ENCODE measurements at places on chromosomes 4 and X. TPM values are rescaled to one million over a fixed set of nuclear protein-coding genes. Genes with fewer than 3 reads are reported as not detected.

COL4A6 gene
- 0.21 TPM for total RNA-seq

DNA sequence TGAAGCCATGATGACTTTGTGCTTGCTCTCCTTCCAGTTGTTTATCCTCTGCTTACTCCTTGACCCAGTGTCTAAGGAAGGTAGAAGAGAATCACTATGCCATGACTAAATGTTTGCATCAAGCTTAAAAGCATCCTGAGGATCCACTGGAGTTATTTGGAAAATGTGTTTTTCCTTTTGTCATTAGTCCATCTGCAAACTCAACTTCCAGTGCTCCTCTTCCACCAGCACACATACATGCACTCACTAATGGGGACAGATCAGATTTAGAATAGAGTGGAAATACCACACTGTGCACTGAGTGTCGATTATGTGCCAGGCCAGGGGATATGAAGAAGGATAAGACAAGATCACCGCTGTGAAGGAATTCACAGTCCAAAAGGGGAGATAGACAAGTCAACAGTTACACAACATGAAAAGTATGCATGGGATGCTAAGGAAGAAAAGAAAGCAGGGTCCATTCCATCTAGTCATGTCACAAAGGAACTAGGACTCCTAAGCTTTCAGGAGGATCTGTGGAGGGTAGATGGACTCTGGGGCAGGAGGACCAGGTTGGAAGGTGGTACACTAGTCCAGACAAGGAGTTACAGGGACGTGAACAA is 1.9 kb downstream of the OCIAD2 start:
- no peak for DNase-seq

GRCh38 chr4:123564758-123565346 is 168.3 kb downstream of the SPRY1 start:
- peak; percentile 70 for DNase-seq

DNA sequence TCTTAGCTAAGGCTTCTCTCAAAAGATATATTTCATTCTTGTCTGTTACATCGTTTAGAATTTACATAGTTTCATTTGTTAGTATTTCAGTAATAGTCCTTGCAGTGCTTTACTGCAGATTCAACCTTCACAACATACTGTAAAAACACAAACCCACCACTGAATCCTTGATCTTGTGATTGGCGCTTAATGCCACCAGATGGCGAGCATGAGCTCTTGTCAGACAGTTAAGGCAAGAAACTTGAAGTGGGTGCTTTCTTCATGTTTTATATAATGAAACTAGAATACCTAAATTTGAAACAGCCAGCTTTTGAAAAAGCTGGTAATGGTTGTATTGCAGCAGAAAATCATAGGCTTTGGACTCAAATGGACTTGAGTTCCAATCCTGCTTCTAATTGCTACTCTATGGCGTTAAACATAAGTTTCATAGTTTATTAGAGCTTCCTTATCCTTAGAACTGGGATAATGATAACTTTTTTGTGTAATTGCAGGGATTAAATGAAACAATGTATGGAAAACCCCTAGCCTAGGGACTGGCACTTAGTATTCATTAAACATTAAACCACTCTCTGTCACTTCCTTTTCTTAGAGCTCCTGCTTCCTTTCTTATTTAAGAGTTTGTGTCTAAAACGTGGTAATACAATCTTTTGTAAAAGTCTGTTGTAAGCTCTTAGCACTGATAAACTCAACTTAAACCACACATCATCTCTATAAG is 95.1 kb downstream of the USP9X start:
- peak; percentile 50 for DNase-seq

GRCh38 chrX:133590703-133591505 is 175.6 kb upstream of the GPC4 start:
- DNase-seq: no peak

DNA sequence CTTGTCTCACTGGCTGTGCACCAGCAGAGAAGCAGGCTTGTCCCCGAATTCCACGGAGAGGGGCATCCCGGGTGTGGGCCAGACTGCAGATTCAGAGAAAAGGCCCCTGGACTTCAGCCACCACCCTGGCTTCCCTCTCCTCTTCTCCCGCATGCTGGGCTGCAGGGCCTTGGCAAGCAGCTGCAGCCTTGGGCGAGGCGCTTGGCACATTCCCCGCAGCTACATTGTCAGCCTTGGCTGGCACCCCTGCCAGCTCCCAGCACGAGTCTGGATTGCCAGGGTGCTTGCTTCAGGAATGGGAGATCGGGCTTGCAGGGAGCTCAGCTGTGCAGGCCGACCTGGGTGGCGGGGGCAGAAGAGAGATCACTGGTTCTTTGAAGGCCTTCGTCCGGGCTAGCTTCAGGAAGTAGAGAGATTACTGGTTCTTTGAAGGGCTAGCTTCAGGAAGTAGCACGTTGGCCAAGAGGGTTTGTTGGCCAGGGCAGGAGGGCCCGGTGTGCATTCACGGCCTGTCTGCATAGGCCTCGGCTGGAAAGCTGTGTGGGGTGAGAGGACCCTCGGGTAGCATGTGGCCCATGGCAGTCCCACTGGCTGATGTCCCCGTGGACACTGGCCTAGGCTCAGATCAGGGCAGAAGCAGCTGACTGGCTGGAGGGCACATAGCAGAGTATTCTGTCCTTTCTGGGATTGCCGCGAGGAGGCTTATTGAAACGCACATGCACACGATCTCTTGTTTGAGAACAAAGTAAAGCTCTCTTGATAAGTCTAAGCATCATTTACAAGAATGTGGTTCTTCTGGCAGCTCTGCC is 2.7 kb downstream of the ABCD1 start:
- peak; percentile 16 for DNase-seq

GRCh38 chr4:30840571-30840970 is 120.4 kb downstream of the PCDH7 start:
- DNase-seq: peak; percentile 47

- no peak for DNase-seq
Measured at GRCh38 chr4:105075045-105075444, 71.6 kb upstream of the TET2 start.

DNA sequence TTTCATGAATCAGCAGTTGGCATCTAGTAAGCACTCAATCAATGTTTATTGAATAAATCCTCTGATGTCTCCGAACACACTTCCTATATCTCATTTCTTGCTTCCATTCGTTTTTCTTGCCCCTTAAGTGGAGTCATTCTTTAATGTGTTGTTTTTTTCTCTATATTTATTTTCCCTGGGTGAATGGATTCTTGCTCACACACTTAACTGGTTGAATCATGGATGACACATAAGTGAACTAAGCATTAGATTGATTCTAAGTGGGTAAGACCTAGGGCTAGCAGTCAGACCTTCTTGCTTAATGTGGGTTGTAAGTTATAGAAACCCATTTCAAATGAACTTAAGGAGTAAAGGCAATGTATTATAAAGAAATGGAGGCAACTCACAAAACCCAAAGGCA is 111.1 kb downstream of the RTL3 start:
- DNase-seq: no peak

DNA sequence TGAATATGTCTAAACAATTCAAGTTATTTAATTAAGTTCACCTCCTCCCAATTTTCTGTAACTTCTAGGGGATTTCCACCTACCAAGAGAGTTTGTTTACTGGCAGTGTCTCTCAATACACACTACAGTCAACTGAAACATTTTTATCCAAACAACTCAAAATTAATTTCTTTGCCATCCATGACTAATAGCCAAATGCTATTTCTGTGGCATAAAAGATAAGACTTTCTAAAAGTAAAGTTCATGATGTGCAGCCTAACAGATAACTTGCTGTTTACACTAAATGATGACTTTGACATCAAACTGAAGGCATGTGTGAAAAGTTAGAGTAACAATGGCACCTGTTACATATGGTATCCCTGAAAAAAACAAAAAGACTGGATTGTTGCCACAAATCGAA is 7.3 kb downstream of the TAB3 start:
- no peak for DNase-seq

DNA sequence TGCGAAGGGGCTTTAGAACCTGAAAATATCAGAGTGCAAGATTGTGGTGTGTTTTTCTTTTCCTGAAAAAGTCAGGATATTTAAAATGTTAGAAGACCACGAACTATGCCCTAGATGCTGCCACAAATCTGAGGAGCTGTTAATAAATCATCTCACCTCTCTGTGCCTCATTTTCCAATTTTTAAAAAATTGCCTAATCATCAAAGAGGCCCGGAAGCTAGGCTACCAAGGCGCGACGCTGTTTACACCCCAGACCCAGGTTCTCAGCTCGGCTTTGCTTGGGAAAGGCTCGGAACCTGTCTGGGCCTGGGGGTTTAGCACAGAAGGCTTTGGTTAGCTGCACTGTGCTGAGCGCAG is 409.6 kb downstream of the BCOR start:
- DNase-seq: no peak

DNA sequence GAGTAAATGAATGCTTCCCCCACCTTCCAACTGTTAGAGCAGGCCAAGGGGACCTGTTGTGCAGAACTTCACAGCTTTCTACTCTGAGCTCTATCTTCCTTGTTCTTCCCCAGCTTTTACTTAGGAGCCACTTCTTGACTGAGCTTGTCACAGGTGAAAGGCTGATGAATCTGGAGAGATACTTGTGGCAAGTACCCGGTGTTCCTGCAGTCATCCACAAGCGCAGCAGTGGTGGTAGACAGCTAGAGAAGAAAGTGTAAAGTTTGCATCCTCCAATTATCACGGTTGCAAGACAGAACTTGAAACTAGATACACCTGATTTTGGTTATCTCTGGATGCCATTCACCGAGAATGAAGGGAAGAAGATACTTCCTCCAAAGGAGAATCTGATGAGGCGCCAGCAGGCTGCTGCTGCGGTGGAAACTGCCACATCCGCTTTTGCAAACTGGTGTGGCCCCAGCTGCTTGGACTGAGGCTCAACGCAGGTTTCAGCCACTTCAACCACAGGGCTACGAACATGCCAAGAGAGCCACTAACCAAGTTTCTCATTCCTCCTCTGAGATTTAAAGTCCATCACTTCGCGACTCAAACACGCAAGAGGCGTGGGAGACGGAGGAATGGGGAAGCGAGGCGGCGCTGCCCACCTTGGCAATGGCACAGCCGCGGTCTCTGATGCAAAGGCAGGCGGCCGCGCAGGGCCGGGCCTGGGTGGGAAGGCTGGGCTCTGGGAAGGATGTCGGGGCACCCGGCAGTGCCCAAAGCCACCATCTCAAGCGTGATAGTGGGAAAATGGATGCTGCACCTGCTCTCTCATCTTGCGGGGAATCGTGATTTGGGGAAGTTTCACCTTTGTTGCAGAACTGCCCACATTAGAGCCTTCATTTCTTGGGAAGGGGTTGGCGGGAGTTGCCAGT is 1.3 kb upstream of the FHIP1A start:
- no peak for DNase-seq

FGD1 gene
- 2.6 TPM for total RNA-seq

STPG2 gene
- not detected for total RNA-seq

PLP1 gene
- not detected for total RNA-seq

GRCh38 chrX:153474718-153475117 is 4.3 kb upstream of the HAUS7 start:
- no peak for DNase-seq

- DNase-seq: no peak
Measured at GRCh38 chrX:69321006-69321655, 155.9 kb upstream of the PJA1 start.

GATB gene
- total RNA-seq: 22.7 TPM

GRCh38 chr4:2253160-2254084 is 8.5 kb downstream of the MXD4 start:
- DNase-seq: no peak

DNA sequence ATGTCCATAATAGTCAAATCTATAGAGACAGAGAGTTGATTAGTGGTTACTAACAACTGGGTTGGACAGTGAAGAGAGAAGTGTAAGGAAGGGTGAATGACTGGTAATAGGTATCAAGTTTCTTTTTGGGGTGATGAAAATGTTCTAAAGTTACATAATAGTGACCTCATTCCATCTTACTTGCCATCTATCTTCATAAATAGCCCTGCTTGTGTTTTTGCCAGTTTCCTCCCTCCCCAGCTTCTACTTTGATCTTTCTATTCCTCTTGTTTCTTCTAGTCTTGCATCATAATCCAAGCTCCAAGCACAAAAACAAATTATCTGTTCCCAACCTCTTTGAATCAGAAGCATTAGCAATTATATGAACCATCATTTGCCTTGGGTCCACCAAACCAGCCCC is 40.2 kb upstream of the TET2 start:
- no peak for DNase-seq

SRPK3 gene
- total RNA-seq: 0.35 TPM

DNA sequence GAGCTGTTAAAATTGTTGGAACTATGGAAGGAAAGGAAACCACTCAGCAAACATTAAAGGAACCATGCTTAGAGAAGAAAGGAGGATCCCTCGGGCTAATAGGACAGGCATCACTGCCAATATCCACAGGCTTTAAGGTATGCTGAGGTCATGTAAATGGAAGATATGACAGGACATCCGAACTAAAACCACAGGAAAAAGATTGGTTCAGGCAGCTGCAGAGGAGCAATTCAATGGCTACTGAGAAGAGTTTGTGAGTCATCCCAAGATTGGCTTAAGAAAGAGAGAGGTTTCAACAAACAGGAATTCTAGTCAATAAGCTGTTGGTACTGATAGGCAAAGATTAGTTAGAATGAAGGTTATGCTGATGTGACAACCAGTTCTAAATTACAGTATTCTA is 106.4 kb upstream of the FAM241A start:
- DNase-seq: peak; percentile 9

DNA sequence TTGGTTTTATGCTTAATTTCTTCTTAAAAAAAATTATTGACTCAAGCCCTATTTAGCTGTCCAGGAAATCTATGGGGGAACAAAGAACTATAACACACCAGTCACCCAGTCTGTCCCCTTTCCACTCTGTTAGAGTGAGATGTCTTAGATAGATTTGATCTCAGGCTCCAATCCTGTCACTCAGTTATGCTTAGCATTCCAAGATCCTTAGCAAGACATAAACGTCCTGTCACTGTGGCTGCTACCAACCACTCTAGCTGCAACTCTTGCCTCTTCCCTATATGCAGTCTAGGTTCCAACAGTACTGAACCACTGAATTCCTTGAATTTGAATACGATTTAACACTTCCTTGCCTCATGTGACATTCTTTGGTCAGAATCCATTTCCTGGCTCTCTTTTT is 241.9 kb upstream of the NWD2 start:
- peak; percentile 13 for DNase-seq

- DNase-seq: peak; percentile 95
Measured at GRCh38 chr4:1192091-1192492, 19.7 kb upstream of the SPON2 start.

RHOXF2B gene
- not detected for total RNA-seq

DNA sequence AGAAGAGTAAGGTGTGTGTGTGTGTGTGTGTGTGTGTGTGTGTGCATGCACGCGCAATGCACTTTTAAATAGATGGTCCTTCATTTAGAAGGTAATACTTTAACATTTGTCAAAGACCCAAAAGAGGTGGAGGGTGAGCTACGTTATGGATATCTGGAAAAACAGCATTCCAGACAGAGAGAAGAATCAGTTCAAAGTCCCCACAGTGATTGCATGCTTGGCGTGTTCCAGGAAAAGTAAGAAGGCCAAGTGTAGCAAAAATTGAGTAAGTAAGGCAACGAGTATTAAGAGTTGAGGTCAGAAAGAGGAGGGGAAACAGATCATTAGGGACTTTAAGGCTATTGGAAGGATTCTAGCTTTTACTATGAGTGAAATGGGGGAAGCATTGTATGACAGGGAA is 21.9 kb upstream of the GABRE start:
- DNase-seq: no peak

CXCL5 gene
- total RNA-seq: not detected

RNF128 gene
- total RNA-seq: not detected
